ENCODE measurements at places on chromosomes 2 and 18.
A peak's percentile ranks its signal among the peaks of the same experiment; 100 is the strongest.

GRCh38 chr2:106107509-106108131, 86.5 kb downstream of the UXS1 start:
- no peak for DNase-seq

DNA sequence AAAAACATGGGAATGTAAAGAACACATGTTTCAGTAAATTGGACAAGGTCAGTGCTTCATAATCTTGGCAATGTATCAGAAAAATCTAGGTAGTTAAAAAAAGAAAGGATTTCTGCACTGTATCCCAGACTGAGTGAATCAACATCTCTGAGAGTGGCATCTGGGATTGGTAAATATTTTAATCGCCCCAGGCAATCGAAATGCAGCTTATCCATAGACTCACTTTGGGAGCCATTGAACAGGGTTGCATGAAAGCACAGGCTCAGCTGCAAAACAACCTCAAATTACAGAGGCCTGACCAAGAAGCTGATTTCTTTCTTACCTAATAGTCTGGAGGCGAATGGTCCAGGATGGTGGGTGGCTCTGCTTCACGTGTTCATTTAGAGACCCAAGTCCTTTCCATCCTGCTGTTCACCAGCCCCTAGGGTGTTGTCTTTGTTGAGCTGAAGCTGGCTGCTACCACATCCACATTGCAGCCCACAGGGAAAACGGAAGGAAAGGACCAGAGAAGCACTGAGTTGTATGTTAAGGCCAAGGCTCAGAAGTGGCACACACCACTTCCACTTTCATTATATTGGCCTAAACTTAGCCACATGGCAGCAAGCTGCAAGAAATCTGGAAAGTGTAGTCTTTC, 59.0 kb downstream of the MOGAT1 start:
- no peak for DNase-seq

DNA sequence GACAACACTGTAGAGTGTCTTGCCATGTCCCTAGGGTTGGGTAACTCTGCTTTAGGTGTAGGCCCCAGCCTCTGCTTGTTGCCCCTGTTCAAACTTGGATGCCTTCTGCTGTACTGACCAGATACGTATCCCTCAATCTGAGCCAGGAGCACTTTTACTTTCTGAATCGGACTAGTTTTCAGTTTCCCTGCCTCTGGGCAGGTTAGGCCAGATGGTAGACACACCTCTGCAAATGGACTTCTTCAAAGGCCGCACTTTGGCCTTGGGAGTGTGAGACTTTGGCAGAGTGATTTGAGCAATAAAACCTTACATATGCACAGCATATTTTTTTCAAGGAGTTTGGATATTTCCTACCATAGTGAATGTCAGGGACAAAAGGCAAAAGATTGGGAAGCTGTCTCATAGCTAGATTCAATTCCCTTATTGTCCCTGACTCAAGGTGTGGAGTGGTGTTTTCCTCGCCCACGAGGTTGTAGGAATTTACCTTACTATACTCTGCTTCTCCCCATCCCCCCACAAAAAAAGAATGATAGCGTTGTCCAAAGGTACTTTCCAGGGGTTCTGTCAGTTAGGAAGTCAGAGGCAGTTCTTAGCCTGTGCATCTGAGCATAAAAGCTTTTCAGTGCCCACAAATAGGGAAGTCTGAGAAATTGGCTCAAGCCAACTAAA, 15.3 kb upstream of the PARD3B start:
- no peak for DNase-seq

GRCh38 chr2:63192169-63192888, 141.7 kb downstream of the OTX1 start:
- no peak for DNase-seq

GRCh38 chr18:13836559-13836958, 12.6 kb downstream of the MC5R start:
- no peak for DNase-seq

GRCh38 chr2:117537032-117537431, 277.5 kb upstream of the DDX18 start:
- no peak for DNase-seq

GRCh38 chr2:27219091-27219490, 1.9 kb downstream of the CAD start:
- no peak for DNase-seq

GRCh38 chr2:204892506-204893255, 347.4 kb downstream of the PARD3B start:
- no peak for DNase-seq

DNA sequence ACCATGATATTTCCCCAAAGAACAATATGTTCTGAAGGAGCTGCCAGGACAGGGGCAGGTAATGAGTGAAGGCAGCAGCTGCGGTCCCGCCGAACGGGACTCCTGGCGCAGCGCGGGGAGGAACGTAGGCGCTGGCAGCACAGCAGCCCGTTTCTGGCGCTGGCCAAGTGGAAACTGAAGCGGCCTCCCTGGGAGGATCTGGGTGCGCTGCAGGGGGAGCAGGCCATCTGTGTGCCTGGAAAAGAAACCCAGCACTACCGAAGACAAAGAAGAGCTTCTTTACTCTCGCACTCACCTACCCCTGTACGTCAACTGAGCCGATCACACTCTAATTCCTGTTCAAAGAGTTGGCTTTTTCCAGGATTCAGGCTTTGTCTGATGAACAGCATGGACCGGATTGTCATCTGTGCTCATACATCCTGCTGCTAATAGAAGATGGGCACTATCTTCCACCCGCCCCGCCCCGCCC, 11.8 kb downstream of the G6PC2 start:
- DNase-seq: no peak

DNA sequence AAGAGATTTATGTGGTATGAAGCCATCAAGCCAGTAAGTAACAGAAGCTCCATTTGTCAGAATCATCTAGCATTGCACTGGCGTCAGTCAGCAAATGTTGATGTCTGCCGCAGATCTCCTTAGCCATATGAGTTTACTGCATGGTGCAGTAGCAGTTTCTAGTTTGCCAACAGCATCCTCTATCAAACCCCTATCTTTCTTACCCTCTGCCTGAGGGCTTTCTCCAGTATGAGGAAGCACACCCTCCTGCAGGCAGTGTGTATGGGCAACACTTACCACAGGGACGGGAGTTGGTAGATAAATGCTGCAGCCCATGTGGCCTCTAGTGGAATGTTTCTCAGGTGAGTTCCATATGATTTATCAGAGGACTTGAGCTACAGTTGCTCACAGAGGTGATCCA, 63.7 kb downstream of the EFEMP1 start:
- no peak for DNase-seq

DNA sequence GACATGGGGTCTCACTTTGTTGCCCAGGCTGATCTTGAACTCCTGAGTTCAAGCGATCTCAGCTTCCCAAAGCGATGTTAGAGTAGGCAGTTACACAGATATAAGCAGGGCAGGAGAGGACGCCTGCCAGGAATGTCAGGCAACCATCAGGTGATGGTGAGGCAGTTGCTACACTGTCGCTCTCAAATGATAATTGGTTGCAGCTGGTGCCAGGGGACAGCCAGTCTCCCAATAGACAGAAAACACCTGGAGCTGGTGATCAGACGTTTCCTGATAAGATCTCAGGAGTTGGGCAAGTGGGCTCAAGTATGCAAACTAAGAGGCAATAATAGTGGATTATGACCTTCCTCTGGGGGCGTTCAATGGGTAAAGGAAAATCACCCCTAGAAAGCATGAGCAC, 163.1 kb upstream of the RGPD4 start:
- no peak for DNase-seq

DNA sequence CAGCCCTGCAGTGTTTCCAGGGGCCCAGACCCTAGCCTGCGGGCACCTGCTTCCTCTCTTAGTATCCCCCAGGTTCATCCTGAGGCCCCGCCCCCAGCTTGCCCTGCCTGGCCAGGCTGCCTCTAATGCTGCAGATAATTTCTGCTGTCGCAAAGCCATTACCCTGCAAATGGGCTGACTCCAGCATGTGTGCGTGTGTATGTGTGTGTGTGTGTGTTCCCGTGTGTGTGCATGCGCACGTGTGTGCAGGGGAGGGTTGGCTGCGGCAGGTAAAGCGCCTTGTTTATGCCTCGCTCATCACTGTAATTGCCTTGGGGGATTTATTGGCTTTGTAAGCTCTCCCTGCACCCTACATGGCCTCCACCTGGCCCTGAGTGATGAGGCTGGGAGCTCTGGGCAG, 7.6 kb upstream of the PRSS56 start:
- no peak for DNase-seq

GRCh38 chr2:237254369-237254861, 159.5 kb downstream of the COL6A3 start:
- no peak for DNase-seq

- no peak for DNase-seq
These were observed 64.3 kb downstream of the BABAM2 start for GRCh38 chr2:27954771-27955383.

GRCh38 chr18:29154758-29155725, 978.1 kb upstream of the CDH2 start:
- DNase-seq: no peak

- no peak for DNase-seq
These were observed 93.6 kb downstream of the MTCL1 start for GRCh38 chr18:8799001-8799400.

DNA sequence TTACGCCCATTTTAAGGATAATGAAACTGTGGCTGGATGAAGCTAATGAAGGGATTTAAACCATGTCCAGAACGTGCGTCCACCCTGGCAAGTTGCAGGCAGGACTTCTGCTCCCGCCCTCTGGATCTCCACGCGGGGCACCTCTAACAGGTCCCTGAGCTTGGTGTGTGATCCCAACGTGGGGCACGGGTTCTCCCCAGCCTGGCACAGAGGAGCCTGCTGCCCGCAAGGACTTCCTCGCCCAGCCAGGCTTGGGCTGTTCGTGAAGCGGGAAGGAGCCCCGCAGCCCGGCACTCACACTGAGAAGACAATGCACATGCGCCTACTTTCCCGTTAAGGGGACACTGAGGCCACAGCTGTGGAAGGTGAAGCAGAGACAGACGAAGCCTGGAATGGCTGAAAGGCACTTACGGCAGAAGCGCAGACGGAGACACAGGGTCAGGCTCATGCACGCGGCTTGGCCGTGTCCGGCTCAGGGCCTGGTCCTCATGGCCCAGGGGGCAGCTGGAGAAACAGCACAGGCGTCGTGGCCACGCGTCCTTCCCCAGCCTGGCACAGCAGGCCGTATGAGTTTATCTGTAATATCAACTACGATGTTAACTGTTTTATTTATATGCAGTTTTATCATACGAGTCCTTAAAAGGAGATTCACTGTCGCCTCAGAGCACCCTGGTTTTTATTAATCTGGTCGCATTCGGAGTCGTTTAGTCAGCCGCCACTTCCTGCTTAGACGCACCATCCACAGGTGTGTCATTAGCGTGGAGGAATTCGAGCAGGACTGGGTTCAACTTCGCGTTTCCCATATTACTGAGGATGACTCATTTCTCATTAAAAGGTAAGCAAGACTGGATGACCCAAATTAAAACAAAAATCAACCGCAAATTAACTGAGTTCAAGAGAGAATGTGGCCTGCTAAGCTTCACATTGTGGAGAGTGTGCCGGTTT, 835.9 kb downstream of the GALR1 start:
- DNase-seq: no peak

- no peak for DNase-seq
These were observed 5.2 kb downstream of the STARD7 start for GRCh38 chr2:96203130-96204028.

DNA sequence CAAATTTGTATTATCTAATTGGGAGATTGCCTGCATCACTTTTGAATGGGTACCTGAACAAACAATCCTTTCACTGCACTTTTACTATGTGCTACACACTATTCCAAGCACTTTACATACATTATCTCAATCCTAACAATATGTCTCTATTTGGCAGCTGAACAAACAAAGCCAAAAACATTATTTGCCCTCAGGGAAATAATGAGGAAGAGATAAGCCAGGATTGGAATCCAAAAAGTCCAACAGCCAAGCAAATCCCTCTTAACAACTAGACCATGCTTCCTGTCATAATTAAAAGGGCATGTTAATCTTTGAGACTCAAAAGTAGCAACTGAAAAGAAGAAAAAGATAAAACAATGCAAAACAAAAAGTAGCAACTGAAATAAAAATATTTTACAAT, 32.1 kb downstream of the RPRD1A start:
- DNase-seq: no peak

DNA sequence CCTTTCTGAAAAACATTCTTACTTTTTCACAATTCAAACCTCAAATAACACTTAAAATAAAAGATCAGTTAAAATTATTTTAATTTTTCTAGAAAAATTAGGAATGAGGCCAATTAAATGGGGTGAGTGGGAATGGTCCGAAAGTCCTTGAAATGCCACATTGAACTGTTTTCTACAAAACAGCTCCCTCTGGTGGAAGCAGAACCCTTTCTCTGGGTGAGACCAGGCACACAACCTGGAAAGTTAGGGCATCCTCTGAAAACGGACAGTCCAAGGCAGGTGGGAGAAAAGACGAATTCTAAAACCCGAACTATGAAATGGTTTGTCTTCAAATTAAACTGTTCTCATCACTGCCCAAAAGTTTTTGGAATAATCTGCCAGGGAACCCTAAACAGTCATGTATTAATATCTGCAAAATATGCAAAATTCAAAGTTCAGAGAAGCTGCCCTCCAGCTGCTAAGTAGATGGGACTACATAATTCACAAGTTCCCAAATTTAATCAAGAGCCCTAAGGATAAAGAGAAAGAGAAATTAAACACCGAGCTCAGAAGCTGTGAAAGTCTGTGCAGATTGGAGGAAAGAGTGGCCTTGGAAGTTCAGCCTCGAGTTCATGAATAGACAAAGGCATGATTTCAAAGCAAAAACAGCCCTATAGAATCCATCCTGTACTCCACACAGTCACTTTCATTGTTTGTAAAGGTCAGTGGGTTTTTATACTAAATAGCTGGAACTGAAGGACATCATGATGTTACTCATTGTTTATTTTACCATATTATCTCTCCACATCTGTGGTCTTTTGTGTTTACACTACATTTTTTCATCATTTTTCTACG, 108.3 kb downstream of the PIEZO2 start:
- DNase-seq: peak; percentile 43

- no peak for DNase-seq
These were observed 165.1 kb upstream of the NDUFV2 start for GRCh38 chr18:8937160-8938094.

GRCh38 chr2:32064021-32064601, 755 bp downstream of the SPAST start:
- peak; percentile 2 for DNase-seq

DNA sequence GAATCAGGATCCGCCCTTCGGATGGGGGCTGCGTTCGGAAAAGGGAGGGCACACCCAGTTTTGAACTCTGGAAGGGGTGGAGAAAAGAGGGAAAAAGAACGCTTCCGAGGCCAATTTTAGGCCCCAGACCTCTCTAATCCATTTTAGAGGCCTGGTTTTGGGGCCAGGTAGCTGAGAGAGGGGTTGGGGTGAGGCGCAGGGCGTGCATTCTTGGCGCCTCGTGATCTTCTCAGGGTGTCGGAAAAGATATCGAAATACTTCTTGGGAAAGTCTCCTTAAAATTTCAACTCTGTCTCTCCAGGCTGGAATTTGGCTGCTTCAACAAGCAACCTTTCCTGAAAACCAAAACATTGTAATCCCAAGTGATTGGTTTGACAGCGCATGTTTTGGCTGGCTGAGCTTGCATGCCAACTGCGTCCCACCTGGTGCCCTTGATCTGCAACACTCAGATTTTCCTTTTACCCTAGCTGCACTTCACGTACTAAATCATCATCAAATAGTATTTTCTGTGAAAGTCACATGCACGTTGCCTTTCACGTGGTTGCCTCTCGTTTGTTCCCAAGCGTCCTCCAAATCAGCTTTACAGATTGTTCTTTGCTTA, 864 bp upstream of the XPO1 start:
- peak; percentile 28 for DNase-seq

GRCh38 chr18:24362757-24363156, 34.9 kb downstream of the OSBPL1A start:
- DNase-seq: no peak

- DNase-seq: no peak
These were observed 219.5 kb upstream of the PXDN start for GRCh38 chr2:1963786-1964185.

Measured in left renal cortex interstitium (tissue), 4 donors.